ENCODE measurements at places on chromosomes 5 and 9.

GRCh38 chr9:126276056-126276728, 50.4 kb upstream of the MVB12B start:
- no peak for DNase-seq

- DNase-seq, result no peak
Observed at GRCh38 chr9:33184963-33185362, 17.8 kb upstream of the B4GALT1 start.

DNA sequence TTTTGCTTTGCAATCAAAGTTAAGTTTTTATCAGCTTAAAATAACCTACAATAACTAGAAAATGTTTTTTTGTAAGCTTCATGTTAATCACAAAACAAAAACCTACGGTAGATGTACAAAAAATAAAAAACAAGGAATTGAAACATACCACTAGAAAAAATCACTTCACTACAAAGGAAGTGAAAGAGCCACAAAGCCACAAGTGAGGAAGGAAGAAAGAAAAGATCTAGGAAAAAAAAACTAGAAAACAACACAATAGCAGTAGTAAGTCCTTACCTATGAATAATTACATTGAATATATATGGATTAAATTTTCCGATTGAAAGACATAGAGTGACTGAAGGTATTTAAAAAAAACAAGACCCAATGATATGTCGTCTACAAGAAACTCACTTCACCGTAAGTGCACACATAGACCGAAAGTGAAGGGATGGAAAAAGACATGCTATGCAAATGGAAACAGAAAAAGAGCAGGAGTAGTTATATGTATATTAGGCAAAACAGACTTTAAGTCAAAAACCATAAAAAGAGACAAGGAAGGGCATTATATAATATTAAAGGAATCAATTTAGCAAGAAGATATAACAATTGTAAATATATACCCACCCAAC, 13.4 kb upstream of the ZDHHC21 start:
- DNase-seq, result no peak

DNA sequence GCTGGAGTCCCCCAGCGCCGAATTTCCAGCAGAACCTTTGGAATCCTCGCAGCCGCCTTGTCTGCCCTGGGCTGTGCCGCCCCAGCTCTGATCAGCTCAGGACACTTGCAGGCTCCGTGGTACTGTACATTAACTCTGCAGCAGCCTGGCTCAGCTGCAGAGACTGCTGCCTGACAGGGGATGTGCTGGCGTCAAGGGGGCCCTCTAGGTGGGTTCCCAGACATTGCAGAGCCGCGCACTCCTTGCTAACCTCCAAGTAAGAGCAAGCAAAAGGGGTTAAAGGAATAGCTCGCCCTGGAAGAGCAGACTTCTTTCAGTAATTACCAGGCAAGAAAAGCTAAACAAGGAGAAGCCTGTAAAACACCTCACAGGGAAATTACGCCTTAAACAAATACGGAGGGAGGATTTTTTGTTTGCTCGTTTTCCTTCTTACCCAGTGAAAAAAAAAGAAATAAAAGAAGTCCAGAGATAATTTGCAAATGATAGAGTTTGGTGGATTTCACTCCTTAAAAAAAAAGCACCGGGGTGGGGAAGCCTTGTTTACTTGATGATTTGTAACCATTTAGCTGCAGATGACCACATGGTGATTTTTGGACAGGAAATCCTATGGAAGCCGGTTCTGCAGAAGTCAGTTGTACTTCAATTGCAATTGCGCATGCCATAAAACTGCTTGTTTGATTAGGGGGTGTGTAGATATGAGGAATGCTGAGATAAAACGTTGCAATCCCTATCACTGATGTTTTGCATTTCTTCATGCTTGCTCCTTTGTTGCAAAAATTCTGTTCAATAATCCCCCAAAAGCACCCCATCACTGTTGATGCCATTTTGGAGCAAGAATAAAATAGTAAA, 305.8 kb downstream of the PDE4D start:
- no peak for DNase-seq

DNA sequence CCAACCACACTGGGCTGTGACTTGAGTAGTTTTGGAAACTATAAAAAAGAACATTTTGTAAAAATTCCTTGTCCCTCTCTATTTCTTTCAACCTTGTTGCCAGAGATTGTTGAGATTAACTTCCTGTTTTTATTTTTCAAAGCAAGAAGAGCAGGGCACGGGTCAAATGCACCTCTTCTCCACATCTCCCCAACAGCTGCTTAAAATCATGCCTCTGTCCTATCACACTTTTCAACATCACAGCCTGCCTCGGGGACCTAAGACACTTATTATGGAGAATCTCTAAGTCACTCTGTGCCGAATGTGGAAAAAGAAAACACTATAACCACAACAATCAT, 280.3 kb upstream of the TNC start:
- no peak for DNase-seq

GRCh38 chr9:69549310-69550202, 122.6 kb downstream of the APBA1 start:
- DNase-seq, result no peak

GRCh38 chr5:158917731-158918130, 182.0 kb downstream of the EBF1 start:
- no peak for DNase-seq

DNA sequence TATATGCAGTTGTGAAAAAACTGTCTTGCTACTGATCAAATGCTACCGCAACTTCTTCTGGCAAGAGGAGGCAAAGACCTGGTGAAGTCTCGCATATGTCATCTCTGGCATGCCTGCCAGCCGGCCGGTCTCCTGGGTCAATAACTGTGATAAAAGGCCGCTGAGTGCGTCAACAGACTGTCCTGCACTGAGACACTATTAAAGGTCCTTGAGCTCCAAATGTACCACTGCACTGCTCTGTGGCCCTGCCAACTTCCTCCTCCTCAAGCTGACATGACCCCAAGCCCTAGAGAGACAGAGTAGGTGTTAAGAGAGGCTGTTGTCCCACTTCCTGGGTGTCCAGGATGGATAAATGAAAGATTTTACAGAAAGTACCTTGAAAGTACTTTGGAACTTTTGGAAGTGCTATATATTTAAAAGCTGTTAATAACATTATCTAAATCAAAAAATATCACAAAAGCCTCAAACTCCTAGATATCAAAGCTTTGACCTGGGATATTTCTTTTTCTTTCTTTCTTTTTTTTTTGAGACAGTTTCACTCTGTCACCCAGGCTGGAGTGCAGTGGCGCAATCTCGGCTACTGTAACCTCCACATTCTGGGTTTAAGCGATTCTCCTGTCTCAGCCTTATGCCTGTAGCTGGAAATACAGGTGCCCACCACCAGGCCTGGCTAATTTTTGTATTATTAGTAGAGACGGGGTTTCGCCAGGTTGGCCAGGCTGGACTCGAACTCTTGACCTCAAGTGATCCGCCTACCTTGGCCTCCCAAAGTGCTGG, 31.5 kb downstream of the RAPGEF1 start:
- no peak for DNase-seq
